Thymus (tissue), 14 donors: ENCODE measurements at places on chromosomes 7 and 10.

DNA sequence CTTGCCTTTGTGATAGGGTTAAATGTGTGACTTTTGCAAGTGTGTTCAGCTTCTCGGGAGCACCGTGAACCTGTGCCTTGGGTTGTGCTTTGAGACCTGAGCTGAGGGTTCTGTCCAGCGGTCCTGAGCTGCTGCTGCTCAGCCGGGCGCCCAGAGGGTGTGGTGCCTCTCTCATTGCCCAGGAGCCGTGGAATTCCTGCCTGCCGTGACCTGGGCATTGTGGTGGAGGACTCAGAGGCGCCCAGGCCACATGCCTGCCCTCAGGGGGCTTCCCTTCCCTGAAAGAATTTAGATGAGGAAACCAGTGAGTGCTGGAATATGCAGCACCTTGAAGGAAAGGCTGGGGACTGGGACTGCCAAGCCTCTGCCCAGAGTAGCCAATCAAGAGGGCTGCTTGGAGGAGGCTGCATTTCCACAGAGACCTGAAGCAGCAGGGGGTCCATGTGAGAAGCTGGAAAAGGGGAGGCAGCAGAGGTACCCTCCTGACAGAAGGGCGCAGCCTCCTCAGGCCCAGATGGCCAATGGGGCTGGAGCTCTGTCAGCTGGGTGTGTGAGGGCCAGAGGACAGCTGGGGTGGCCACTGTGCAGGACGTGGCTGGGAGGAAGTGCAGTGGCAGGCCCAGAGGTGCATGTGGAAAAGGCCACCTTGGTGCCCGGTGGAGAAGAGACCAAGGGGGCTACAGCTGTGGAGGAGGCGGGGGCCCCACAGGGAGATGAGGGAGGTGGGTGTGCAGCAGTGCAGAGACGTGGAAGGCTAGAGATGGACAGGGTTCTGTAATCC lies 107.3 kb downstream of the NKX6-2 start:
- no peak overlapping the region for H3K27ac ChIP-seq
- no peaks in the 10 kb centered on the region for H3K27me3 ChIP-seq
- no peaks in the 10 kb centered on the region for H3K4me1 ChIP-seq
- H3K4me3 ChIP-seq: no peak overlapping the region
- DNase-seq: no peak

GRCh38 chr7:38704041-38704547 lies 72.9 kb upstream of the AMPH start:
- H3K36me3 ChIP-seq: no peaks in the 10 kb centered on the region
- H3K27ac ChIP-seq: no peak overlapping the region
- H3K27me3 ChIP-seq: no peaks in the 10 kb centered on the region
- H3K4me3 ChIP-seq: no peak overlapping the region
- DNase-seq: no peak

- H3K27me3 ChIP-seq: no peaks in the 10 kb centered on the region
- H3K27ac ChIP-seq: no peak overlapping the region
- DNase-seq: no peak
- no peaks in the 10 kb centered on the region for H3K4me1 ChIP-seq
Observed at GRCh38 chr7:108078211-108078673, 51.9 kb downstream of the LAMB4 start.

GRCh38 chr7:84495128-84495527 lies 300.5 kb upstream of the SEMA3A start:
- no peaks in the 10 kb centered on the region for H3K36me3 ChIP-seq
- DNase-seq: no peak
- no peak overlapping the region for H3K27ac ChIP-seq
- H3K4me3 ChIP-seq: no peak overlapping the region
- H3K27me3 ChIP-seq: no peaks in the 10 kb centered on the region

GRCh38 chr10:117514971-117515370 lies 27.6 kb upstream of the EMX2 start:
- no peak for DNase-seq
- H3K4me3 ChIP-seq: no peak overlapping the region
- no peaks in the 10 kb centered on the region for H3K27me3 ChIP-seq
- H3K27ac ChIP-seq: no peak overlapping the region
- no peaks in the 10 kb centered on the region for H3K4me1 ChIP-seq

DNA sequence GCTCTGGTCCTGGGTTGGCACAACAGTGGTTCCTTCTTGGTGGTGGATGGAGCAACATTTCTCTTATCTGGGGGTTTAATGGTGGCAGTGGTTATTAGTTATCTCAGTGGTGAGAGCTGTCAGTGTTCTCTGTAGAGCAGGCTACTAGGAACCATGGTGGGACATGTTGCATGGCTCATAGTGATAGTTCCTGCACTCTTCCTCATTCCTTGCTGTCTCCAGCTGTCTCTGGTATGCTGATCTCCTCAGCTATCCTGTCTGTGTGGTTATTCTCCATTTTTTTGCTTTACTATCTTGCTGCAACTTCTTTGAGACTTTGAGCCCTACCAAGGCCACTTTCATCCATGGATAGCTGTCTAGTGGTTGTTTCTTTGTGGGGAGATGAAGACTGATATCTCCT lies 44.0 kb downstream of the CCDC7 start:
- peaks cover 3% of the 10 kb centered on the region for H3K36me3 ChIP-seq
- H3K27me3 ChIP-seq: no peaks in the 10 kb centered on the region
- H3K27ac ChIP-seq: no peak overlapping the region
- peaks cover 5% of the 10 kb centered on the region for H3K4me1 ChIP-seq
- H3K4me3 ChIP-seq: no peak overlapping the region

DNA sequence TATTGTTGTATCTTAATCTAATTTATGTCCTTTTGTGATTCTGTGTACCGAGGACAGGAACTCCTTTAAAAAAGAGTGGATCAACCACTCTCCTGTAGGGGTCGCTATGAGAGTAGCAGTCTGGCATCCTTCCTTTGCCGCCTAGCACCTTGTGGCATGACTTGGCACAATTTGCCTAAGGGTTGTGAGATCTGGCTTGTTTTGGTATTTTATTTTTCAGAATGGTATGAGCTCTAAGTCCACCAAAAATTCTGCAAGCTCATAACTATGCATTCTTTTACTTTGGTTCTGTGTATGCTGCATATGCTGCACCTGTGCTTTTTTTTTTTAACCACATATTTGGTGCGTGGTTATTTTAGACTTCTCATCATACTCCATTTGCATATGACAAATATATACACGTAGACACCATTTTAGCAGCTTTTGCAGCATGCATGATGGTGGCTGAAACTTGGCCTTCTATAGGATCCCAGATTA lies 112.8 kb downstream of the CDK14 start:
- H3K36me3 ChIP-seq: no peaks in the 10 kb centered on the region
- no peaks in the 10 kb centered on the region for H3K4me1 ChIP-seq
- H3K27me3 ChIP-seq: no peaks in the 10 kb centered on the region
- H3K4me3 ChIP-seq: no peak overlapping the region
- no peak for DNase-seq
- H3K27ac ChIP-seq: no peak overlapping the region

- H3K36me3 ChIP-seq: no peaks in the 10 kb centered on the region
- no peak for DNase-seq
- no peak overlapping the region for H3K27ac ChIP-seq
Observed at GRCh38 chr7:141071855-141072547, 1.9 kb upstream of the TMEM178B start.

DNA sequence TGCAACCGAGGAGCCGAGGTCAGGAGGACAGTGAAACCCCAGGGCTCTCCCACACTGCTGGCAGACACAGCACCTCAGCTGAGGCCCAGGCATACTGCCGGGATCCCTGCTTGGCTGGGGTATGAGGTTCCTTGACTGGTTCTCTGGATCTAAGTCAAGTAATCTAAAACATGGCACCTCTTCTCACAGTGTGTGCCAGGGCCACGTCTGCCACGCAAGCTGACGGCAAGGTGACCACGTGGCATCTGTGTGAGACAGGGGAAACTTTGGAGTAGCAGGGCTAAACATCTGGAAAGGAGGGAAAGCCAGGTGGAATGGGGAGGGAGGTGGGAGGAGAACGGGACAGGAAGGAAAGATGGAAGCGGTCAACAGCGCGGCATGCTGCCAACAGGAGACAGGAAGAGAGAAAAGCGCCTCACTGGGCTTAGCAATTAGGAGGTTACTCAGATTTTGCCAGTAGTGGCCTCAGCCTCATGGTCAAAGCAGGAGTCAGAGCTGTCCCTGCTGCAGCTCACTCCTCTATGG lies 103.7 kb downstream of the CXCL12 start:
- H3K27me3 ChIP-seq: no peaks in the 10 kb centered on the region
- no peaks in the 10 kb centered on the region for H3K4me1 ChIP-seq
- no peak overlapping the region for H3K27ac ChIP-seq
- H3K4me3 ChIP-seq: no peak overlapping the region
- no peaks in the 10 kb centered on the region for H3K36me3 ChIP-seq
